CD14-positive monocyte (primary cell): ENCODE measurements at places on chromosomes 5 and 9.
A peak's percentile ranks its signal among the peaks of the same experiment; 100 is the strongest.

DNA sequence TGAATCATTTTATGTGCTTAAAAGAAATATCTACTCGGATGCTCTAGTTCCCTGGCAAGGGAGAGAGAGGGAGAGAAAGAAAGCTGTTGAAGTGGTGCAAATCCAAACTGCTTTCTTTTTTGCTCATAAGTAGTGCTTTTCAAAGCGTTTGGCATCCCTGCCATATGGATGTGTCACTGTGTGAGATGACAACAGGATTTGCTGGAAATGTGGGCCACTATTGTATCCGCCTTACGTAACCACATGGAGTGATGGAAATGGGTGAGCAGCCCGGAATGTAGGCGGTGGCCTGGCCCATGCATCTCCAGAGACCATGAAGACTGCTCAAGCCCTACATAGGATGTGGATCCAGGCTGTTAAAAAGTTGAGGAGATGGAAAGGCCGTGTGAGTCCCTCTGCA lies 30.8 kb downstream of the TJP2 start:
- no peak for DNase-seq

DNA sequence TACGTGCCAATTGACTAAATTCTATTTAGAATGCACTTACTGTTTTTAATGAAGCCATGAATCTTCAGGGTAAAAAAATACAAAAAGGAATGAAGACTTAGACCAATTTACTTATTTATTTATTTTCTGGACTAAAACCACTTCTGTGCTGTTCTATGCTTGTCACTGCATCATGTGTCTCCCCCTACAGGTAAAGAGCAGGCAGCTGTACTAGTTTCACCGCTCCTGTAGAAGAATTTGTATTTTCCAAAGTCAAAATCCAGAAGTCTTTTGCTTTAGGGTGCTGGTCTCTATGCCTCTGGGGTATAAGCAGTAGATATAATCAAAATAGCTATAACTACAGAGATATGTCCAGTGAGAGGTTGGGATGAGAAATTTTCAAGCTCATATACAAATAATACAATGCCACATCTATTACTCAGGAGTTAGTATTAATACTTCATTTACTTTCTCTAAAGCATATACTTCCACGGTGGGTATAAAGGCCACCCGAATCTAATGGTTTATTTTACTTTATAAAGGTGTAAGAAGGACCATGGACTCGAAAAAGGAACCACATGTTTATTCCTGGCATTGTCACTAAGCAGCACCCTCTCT lies 591.5 kb downstream of the RAB3C start:
- DNase-seq: peak; percentile 37

DNA sequence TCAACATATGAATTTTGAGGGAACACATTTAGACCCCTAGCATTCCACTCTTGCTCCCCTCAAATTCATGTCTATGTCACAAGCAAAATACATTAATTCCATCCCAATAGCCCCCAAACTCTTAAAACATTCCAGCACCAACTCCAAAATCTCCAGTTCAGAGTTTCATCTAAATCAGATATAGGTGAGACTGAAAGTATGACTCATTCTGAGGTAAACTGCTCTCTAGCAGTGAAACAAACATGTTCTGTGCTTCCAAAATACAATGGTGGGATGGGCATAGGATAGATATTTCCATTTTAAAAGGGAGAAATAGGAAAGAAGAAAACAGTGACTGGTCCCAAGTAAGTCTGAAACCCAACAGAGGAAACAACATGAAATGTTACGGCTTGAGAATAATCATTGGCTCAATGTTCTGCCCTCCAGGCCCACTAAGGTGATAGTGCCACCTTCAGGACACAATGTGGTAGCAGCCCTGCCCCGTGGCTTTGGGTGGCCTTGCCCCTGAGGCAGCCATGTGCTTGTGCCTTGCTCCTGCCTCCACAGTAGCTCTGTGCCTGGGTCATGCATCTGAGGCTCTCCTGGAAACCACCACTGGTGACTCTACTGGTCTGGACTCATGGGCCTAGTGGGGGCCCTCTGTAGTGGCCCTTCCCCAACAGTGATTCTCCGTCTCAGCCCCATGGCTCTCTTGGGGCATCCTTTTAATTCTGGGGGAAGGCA lies 36.4 kb upstream of the IPPK start:
- no peak for DNase-seq

- DNase-seq: no peak
Measured at GRCh38 chr5:6108540-6108848, 269.9 kb downstream of the MED10 start.

- DNase-seq: no peak
Measured at GRCh38 chr5:114362977-114363761, 1.3 kb downstream of the KCNN2 start.

DNA sequence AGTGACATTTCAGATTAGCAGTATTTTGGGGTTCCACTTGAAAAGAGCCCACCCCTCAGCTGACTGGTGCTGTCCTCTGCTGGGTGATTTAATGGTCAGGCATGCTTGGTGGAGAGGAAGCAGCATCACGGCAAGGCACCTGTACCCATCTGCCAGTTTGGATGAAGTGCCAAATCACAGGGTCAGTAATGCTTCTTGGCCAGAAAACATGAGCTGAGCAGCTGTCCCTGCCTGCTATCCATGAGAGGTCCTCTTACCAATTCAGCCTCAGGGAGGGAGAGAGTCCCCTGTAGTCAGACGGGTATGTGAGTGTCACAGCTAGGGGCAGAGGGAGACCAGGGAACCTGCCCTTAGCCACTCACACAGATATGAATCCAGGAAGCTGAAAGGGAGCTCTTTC lies 137.9 kb downstream of the SEC61B start:
- no peak for DNase-seq

- no peak for DNase-seq
Measured at GRCh38 chr5:133041910-133042309, 9.9 kb upstream of the HSPA4 start.

GRCh38 chr5:179323026-179323870 lies 22.0 kb downstream of the ADAMTS2 start:
- DNase-seq: no peak

GRCh38 chr9:2765250-2765880 lies 48.1 kb downstream of the KCNV2 start:
- DNase-seq: no peak

DNA sequence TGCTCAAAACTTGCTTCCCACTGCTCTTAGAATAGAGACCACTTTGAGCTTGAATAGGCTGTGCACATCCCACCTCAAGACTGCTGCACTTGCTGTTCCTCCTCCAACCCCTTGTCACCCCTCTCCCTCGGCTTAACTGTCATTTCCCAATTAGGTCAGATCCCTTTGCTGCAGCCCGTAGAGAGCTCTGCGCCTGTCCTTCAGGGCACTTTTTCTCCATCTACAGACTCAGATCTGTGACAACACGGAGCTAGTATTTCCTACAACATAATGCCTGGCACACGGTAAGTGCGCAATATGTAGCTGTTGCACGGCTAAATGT lies 485 bp upstream of the HABP4 start:
- no peak for DNase-seq

- DNase-seq: no peak
Measured at GRCh38 chr9:95092262-95093072, 225.0 kb downstream of the FANCC start.
